Activated gamma-delta T cell (primary cell): ENCODE measurements at places on chromosomes 12 and 14.

DNA sequence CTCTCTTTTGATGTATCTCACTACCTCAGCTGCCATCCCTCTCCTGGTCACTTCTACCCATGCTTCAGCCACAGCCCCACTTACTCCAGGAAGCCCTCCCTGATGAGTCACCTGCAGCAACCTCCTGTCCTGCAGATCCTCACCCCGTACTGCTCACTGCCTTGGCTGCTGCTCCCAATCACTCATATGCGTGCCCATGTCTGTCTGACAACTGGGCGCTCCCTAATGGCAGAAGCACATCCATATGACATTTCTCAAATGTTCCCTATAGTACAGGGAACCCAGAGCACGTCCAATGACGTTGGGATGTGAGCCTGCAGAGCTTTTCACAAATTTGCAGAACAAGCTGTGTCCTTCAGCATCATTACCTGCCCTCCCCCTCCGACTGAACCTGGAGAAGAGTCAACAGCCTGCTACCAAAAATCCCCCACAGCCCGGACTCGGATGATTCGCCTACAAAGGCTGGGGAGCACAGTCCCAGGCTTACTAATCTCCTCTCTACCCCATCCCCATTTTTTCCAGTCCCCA, 90.0 kb downstream of the SINHCAF start:
- no peak for DNase-seq

GRCh38 chr12:67855103-67855502, 134.1 kb upstream of the IFNG-AS1 start:
- DNase-seq, result no peak

- DNase-seq, result no peak
These were observed 83.3 kb downstream of the ATXN7L3B start for GRCh38 chr12:74620921-74621320.

DNA sequence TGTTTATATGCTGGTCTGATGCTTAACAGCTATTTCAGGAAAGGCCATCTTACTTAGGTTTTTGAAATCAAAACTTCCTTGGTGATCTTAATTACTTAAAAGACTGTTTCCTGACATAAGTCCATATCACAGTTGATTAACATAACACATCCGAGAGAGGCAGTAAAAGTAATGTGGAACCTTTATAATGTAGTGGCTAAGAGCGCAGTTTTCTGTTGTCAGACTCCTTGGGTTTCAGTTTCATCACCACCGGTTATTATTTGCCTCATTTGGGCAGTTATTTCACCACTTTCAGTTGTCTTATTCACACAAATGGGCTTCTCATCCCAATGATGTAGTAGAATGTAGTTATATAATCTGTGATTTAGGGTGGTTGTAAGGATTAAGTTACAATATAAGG, 30.9 kb downstream of the TBC1D15 start:
- DNase-seq, result no peak

DNA sequence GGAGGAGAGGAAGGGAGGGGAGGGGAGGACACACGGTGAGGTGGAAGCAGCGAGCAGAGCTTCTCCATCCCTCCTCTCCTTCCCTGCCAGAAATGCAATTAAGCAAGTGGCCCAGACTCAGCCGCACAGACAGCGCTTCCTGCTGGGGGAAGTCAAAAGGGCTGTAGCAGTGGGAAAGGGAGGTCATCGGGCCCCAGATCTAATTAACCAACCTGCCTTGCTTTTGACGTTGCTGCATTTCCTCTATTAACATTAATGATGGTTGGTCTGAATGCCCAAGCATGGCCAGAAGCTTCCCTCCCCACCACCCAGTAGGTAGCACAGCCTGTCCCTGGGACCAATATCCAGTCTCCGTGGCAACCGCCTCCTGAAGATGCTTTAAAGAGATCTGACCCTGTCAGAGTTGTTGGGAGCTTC, 4.6 kb upstream of the NGB start:
- DNase-seq, result no peak

- DNase-seq, result no peak
These were observed 35.1 kb downstream of the ARF6 start for GRCh38 chr14:49928015-49928414.

DNA sequence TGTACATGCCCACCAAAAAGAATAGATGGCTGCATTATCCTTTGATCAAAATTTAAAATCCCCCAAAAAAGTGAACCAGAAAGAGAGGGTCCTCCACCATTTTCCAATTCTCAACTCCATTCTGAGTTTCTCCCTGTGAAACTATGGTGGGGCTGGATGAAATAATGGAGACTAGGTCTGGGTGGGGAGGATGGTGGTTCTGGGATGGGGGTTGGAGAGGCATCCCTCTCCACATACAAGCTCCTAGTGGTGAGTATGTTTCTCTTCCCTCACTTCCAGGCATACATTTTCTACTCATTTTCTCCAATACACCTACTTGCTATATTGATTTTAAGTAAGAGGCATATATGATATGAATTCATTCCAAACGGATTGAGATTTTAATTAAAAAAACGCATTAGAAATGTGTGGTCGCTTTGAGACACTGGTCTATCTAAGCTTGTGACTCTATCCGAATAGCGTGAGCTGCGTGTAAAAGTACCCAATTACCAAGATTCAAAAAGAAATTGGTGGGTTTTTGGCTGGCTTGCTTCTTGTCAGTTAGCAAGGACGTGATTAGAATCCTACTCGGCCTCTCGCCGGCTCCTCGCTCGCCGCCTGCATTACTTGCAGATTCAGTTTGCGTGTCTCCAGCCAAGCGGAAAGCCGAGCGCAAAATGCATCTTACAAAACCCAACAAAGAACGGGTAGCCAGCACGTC, 3.4 kb downstream of the ASCL1 start:
- DNase-seq, result no peak

DNA sequence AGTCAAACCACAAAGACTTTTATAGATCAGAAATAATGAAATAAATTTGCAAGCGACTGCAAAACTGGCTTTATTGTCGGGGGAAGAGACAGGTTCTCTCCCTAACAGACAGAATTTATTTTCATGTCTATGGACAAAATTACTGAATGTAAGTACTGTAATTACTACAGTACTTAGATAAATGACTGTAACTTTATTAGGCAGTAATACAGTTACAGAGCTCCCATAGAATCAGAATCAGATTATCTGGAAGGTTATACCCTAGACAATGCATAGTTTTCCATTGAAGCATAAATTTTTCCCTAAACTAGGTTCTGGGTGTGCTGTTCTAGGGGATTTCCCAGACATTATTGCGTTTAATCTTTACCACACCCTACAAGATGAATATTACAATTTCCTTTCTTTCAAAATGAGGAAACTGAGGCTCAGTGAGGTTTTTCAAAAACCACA, 114.2 kb downstream of the C12orf75 start:
- DNase-seq, result no peak

GRCh38 chr14:63666335-63666734, 24.7 kb upstream of the WDR89 start:
- no peak for DNase-seq

DNA sequence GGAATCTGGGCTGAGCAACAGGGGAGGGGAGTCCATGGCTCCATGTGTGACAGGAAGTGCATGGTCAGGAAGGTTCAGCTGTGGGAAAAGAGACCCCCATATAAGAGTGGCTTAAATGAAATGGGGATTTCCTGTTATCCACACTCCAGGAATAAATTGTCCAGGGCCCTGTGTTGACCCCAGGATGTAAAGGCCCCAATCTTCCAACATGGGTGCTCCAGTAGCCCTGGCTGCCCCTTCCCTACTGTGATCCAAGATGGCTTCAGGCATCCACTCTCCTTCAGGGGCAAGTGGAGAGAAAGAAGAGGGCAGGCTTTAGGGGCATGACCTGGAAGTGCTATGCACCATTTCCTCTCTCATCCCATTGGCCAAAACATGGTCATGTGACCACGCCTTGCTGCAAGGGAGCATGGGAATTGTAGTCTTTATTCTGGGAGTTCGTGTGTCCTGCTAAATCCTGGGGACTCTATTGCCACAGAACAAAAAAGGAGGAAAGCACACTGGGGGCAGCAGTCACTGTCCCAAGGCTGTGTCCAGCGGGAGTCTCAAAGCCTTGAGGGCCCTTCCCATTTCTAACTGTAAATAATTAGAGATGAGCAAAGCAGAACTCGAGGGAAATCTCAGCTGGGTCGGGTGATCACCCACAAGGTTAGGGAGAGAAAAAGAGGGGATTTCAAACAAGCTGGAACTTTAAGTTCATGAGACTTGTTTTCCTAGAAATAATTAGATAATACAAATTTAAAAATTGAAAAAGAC, 289.2 kb downstream of the ADGRD1 start:
- DNase-seq, result no peak

DNA sequence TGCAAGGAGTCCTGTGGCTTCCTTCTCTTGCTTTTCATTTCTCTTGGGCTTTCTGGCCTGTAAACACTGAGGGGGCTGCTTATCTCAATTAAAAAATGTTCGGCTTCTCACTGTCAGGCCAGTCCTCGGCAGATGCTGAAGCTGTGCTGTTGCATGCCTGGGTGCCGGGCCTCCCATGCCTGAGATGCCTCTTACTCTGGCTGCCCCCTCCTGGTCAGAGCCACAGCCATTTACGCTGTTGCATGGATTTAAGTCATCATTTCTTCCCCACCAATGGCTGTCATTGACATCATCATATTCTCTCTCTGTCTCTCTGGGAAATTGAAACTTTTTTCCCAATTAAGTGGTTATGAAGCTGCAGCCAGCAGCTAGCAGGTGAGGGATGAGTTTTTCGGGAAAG, 53.7 kb downstream of the FOXN4 start:
- no peak for DNase-seq

- DNase-seq, result no peak
These were observed 5.5 kb upstream of the ZNF740 start for GRCh38 chr12:53174881-53175491.

GRCh38 chr14:85438481-85438942, 91.4 kb upstream of the FLRT2 start:
- no peak for DNase-seq

GRCh38 chr12:22275843-22276242, 58.7 kb downstream of the ST8SIA1 start:
- no peak for DNase-seq

GRCh38 chr12:42486407-42486806, 103.1 kb downstream of the PRICKLE1 start:
- DNase-seq, result no peak

DNA sequence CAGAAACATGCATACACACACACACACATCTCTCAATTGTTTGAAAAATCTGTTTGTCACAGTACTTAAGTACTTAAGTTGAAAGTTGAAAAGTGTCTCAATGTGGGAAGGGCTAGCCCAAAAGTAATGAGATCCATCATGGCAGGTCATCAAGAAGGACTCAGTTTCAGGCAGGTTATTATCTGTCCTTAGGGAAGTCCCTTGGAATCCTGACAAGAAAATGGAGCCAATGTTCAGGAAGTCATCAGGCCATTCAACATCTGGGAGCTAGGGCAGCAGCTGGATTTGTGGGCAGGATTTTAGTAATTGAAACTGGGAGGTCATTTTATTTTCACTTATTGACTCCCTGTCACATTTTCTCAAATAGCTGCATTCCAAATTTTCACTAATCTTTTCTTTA, 56.0 kb downstream of the MSRB3 start:
- DNase-seq, result no peak

DNA sequence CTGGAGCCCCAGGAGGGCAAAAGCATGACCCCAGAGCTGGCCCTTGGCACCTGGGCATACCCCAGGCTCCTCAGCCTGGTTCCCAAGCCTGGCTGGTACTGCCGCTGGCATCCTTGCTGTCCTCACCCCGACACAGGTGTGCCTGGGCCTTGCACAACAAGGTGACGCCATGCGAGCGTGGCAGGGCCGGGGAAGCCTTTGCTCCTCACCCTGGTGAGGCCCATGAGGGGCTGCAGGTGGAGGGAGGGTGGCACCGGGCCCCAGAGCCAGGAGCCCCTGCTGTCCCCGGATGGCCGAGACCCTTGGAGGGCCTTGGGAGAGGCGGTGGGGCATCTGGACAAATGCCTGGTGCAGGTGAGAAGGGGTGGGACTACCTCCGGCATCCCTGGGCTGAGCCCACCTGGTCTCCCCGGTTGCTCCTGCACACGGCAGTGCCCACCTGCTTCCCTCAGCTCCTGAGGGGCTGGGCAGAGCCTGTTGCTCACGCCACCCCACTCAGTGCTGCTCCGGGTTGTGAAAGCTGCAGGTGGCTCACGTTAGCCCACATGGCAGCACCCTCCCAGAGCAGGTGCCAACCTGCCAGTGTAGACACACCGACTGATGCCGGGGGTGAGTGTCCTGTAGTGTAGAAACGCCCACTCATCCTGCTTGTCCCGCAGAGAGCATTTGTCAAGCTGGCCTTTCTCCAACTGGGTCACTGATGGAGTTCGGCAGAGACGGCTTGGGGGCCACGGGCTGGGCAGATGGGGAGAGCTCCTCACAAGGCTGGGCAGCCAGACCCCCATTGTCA, 24.6 kb upstream of the KIF26A start:
- DNase-seq, result no peak

DNA sequence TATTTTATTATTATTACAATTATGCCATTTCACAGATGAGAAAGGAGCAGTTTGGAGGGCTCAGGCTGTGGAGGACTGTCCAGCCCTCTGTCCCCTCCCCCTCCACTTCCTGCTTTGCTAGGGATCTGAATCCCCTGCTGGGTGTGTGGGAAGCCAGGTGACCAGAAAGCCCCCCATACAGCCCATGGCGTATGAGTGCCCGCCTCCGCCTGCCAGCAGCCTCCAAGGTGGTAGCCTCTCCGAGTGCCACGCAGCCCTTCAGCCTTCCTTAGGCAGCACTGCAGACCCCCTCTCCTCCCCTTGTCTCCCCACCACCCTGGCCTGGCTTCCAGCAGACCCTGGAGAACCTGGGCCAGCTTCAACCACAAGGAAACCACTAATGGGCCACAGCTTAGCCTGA, 12.6 kb downstream of the DTX1 start:
- DNase-seq, result no peak

GRCh38 chr12:99911081-99911480, 73.7 kb downstream of the ANKS1B start:
- DNase-seq, result no peak
